Thoracic aorta endothelial cell (primary cell): ENCODE measurements at places on chromosomes 6 and 20. TPM values are rescaled to one million over a fixed set of nuclear protein-coding genes. Genes with fewer than 3 reads are reported as not detected.

The PTCRA gene
- total RNA-seq: not detected in 2 replicates

The KIAA1755 gene
- 0.14 and 0.27 TPM in 2 replicates for total RNA-seq

The SLC22A7 gene
- total RNA-seq: not detected in 2 replicates

The ADAM33 gene
- total RNA-seq: not detected in 2 replicates

The C20orf141 gene
- total RNA-seq: not detected in 2 replicates

The KIAA0408 gene
- total RNA-seq: 0.07 and 0.13 TPM in 2 replicates

The HEY2 gene
- 8.1 and 12.9 TPM in 2 replicates for total RNA-seq

The ENPP5 gene
- not detected in 2 replicates for total RNA-seq

The MKKS gene
- 7.4 and 9.8 TPM in 2 replicates for total RNA-seq

The BEND3 gene
- 5.6 and 6.6 TPM in 2 replicates for total RNA-seq

The SLC13A3 gene
- total RNA-seq: 0.40 and 0.43 TPM in 2 replicates

The SUMO4 gene
- total RNA-seq: 5.5 TPM in 2 replicates

The EPHA7 gene
- total RNA-seq: 0.40 and 0.50 TPM in 2 replicates

The STMN3 gene
- 3.5 and 6.1 TPM in 2 replicates for total RNA-seq

The CBLN4 gene
- not detected in 2 replicates for total RNA-seq
